CD4-positive, alpha-beta T cell treated with Interferon gamma for 1 hour (primary cell): ENCODE measurements at places on chromosomes 4 and X.

DNA sequence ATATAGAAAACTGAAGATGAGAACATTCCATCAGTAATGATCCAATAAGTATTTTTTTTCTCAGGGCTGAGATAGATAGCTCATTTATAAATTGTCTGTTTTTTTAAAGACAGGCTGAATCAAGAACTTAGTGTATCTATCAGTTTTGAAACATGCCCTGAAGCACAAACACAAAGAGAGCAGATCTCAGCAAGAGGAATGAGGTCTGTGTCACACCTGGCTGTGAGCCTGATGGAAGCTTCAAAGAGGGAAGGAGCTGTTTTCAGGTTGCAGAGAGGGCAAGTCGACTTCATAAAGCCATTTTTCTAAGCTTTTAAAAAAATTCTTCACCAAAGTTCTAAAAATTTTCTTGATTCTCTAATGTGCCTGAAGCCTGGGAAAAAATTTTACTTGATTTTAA lies 434.9 kb downstream of the PDGFC start:
- DNase-seq, result no peak

DNA sequence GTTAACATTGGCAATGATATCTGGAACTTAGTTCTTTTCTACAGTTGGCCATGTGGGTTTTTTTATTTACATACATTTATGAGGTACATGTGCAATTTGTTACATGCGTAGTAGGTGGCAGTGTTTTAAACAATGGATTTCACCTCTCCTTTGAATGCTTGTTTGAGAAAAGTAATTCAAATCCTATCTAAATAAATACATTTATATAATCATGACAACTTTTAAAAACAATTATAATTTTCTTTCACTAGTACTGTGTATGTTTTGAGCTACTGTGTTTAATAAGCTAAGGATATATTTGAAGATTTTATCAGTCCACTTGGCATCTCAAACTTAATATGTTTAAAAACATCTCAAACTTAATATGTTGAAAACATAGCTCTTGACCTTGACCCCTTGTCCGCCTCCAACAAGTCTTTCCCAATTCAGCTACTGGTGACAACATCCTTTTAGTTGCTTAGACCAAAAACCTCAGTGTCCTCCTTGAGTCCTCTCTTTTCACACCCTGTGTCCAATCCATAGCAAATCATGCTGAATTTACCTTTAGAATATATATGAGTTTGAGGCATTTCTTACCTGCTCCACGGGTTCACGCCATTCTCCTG lies 14.5 kb downstream of the GUCY1B1 start:
- no peak for DNase-seq

DNA sequence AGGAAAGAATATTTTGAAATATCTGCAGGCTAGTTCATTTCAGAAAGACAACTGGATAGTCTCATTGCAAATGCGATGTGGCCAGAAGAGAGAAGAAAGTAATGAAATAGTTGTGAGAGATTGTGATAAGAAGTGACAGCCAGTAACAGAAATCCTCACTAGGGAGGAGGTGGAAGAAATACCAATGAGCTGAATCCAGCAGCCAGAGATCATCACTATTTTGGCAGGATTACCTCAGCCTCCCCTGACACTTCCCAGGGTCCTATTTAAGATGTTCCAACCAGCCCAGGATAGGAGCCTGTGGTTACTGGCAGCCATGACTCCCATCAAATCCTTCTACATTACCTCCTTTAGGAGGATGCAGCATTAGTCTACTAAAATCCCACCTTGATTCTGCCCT lies 76.7 kb upstream of the ARHGAP24 start:
- no peak for DNase-seq

GRCh38 chr4:136643416-136643815 lies 888.9 kb downstream of the PCDH18 start:
- no peak for DNase-seq

- no peak for DNase-seq
These were observed 220.1 kb downstream of the PDGFC start for GRCh38 chr4:156751486-156751885.

GRCh38 chr4:98778206-98778605 lies 119.8 kb upstream of the TSPAN5 start:
- DNase-seq, result no peak

DNA sequence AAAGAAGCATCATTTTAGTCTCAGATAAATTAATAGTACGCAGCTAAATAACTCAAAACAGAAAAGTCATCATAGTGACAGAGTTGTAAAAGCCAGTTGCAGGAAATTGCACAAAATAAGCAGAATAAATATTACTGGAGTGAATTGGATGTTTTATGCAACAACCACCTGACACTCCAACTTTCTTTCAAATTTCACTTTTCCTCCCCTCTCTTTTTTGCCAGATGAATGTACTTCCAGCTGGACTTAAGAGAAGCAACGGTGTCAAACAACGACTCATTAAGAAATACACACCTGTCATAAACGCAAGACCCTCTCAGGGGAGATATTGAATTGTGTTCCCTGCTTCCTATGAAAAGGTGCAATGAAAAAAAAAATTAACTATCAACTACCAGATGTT lies 120.2 kb upstream of the HCCS start:
- DNase-seq, result no peak

DNA sequence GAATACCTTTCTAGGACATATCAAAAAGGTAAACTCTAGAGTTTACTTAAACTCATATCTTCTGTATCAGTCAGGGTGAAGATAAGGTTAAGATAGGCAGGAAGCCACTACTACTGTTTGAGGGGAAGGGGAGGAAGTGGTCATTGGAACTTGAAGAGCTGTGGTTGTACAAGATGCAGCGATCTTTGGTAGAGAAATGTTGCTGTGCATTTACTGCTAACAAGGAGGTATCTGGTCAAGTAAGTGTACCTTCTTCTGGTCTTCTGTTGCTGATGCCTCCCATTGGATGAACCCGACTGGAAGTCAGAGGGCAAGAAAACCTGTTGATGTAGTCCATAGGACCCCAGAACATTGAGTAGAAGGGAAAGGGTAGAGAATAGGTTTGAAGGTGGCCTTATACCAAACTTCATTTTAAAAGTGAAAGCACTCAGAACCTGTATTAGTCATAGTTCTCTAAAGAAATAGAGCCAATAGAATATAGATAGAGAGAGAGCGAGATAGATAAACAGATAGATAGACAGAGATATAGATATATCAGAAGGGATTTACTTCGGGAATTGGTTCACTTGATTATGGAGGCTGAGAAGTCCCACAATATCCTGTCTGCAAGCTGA lies 47.9 kb upstream of the TSPAN5 start:
- DNase-seq, result peak; percentile 6

GRCh38 chrX:38831949-38832348 lies 30.7 kb downstream of the MID1IP1 start:
- no peak for DNase-seq

DNA sequence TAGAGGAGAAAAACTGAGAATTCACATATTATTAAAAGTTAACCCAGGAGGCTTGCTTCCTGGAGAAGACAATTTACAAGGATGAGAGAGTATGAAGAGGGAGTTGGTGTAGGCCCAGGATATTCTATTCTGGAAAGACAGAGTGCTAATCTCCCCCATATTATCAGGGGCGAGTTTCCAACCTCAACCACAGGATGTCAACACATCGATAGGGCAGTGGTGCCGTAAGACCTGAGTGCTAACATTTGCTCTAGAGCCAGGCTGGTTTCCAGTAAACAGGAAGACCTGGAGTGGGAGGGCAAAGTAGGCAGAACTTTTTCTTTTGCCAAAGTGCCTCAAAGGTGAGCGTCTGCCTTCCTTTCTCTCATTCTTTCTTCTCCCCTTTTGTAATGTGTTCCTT lies 2.8 kb upstream of the AWAT1 start:
- no peak for DNase-seq

- DNase-seq, result no peak
These were observed 46.2 kb downstream of the MAGEB5 start for GRCh38 chrX:26262121-26262523.

DNA sequence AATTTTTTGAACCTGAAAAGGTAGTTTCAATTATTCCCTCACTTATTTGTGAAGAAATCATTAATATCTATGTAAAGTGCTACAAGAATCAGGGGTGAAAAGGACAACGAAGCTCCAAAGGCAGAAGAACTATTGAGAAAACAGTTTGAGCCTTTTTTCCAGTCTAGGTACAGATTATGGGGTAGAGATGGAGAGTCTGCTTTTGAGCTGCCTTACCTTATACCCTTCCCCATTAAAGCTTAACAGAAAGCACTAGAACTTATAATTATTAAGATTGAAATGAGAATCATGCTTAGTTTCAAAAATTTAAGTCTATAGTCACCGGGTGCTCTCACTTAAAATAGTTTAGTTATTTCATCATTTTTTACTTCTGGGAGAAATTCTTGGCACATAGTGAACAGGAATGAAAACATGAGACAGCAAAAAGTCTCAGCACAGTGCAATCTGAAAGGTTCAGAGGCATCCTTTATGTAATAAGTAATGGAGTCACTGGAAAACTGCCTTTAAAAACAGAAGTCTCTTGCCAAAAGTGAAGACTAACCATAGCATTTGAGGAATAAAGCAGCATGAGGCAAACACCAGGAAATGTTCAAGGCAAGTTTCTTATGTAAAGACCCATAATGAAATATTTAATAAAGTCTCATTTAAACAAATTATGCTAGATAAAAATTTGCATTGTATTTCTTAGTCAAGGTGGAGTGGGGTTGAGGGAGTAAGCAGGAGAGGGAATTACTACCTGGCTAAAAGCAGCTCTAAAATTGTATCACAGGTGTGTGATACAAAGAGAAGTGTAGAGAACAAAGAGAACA lies 5.1 kb upstream of the DCLK2 start:
- DNase-seq, result no peak

GRCh38 chrX:39774774-39775328 lies 322.9 kb downstream of the BCOR start:
- no peak for DNase-seq

- DNase-seq, result no peak
These were observed 60.1 kb downstream of the RFC1 start for GRCh38 chr4:39305912-39306677.

GRCh38 chrX:104047171-104047570 lies 7.4 kb downstream of the H2BW2 start:
- DNase-seq, result no peak

GRCh38 chrX:7262551-7262950 lies 114.6 kb upstream of the PUDP start:
- DNase-seq, result no peak

DNA sequence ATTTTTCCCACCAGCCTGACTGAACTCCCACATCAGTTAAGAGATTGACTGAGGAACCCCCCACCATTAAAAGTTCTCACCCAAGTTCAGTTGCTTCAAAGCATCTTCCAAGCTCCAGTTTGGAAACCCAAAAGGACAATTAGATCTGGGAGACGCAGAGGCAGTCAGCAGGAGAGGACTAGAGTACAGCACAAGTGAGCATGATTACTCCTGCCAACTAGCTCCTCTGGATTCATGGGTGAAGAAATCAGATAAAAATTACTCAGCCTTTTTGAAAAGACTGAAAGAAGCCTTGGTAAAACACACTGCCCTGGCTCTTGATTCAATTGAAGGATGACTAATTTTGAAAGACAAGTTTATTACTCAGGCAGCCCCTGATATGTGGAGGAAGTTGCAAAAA lies 297.5 kb downstream of the ADAM29 start:
- DNase-seq, result no peak

DNA sequence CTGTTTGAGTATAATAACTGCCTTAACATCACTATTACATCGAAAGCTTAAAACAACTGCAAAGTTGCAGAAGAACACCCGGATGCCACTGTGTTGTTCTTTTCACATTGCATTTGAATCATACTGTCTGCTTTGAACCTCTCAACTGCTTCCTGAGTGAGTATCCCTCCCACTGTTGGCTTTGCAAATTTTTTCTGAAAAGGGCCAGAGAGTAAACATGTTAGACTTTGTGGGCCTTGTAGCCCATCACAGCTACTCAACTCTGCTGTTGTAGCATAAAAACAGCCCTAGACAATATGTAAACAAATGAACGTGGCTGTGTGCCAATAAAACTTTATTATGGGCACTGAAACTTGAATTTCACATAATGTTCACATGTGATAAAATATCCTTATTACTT lies 76.1 kb downstream of the NSG1 start:
- DNase-seq, result no peak

GRCh38 chr4:101418055-101418454 lies 70.7 kb upstream of the PPP3CA start:
- peak; percentile 37 for DNase-seq

- no peak for DNase-seq
These were observed 41.6 kb upstream of the CXorf38 start for GRCh38 chrX:40688929-40689328.

GRCh38 chr4:3481783-3482393 lies 18.8 kb downstream of the DOK7 start:
- no peak for DNase-seq

DNA sequence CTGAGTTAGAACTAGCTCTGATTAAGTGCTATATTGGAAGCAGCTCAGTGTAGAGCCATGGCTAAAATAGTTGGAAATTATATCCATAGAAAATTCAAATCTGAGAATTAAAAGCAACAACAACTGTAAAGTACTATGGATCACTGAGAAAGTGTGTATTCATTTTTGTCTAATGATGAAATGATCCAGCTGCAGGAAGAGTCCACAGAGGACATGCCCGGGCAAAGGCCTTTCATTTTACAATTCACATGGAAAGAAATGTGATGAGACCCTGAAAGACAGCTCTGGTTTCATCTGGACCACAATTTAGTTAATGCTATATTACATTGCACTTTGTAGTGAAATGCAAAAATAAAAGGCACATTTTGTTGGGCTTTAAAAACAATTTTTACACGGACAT lies 196.8 kb upstream of the FAT1 start:
- DNase-seq, result no peak

GRCh38 chrX:104318330-104319009 lies 63.7 kb upstream of the ESX1 start:
- DNase-seq, result no peak

- no peak for DNase-seq
These were observed 9.6 kb downstream of the BMP15 start for GRCh38 chrX:50920132-50920531.

DNA sequence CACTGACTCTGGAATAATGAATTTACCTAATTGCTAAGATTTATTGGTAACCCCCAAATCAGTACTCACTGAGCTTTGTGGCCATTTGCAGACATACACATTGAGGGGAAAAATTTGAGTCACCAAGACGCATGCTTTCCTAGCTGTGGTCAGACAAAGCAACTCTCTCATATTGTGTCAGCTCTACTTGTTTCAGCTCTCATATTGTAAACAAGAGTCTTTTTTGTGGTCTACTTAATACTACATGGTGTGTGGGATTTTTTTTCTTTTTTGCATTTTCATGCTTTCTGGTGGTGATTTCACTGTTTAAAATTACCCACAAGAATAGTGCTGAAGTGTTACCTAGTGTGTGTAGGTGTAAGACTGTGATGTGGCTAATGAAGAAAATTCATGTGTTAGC lies 428.2 kb upstream of the GALNT7 start:
- no peak for DNase-seq

DNA sequence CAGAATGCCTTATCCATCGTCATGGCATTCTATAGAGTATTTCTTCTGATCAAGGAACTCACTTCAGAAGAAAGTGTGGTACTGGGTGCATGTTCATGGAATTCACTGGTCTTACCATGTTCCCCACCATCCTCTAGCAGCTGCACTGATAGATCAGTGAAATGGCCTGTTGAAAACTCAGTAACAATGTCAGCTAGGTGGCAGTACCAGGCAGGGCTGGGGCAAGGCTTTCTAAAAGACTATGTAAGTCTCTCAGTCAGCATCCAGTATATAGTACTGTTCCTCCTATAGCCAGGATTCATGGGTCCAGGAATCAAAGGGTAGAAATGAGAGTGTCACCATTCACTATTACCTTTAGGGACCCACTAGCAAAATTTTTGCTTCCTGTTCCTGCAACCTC lies 15.8 kb upstream of the LDB2 start:
- DNase-seq, result no peak
